Activated naive CD4-positive, alpha-beta T cell (primary cell): ENCODE measurements at places on chromosomes 2 and 18.

GRCh38 chr2:39923455-39923854 lies 144.4 kb upstream of the THUMPD2 start:
- no peak for DNase-seq

GRCh38 chr2:236169741-236170589 lies 1.8 kb upstream of the GBX2 start:
- no peak for DNase-seq

- DNase-seq, result no peak
Observed at GRCh38 chr2:64448041-64448426, 5.9 kb upstream of the LGALSL start.

GRCh38 chr2:120624738-120625446 lies 110.8 kb upstream of the GLI2 start:
- no peak for DNase-seq

- DNase-seq, result no peak
Observed at GRCh38 chr18:54129448-54130067, 94.9 kb downstream of the MBD2 start.

DNA sequence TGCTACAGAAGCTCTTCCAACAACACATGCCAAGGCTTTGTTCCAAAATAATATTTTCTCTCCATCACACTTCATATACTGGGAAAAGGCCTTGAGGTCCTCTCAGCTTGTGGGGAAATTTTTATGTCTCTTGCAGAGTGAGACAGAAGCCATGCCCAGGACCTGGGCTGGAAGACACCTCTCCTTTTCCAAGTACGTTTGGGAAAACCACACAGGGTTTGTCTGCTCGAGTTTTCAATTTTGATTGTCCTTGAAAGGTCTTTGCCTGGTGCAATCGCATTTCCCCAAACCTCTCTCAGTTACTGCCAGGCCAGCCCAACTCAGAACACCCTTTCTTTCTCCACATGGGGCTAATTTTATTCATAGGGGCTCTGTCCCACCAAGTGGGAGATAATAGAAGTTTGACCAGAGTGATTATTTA lies 272.2 kb downstream of the OSR1 start:
- DNase-seq, result no peak

- DNase-seq, result no peak
Observed at GRCh38 chr18:22439447-22439846, 21.7 kb upstream of the CTAGE1 start.

GRCh38 chr2:217466104-217466503 lies 536.7 kb downstream of the TNS1 start:
- DNase-seq, result no peak

GRCh38 chr2:140589273-140589672 lies 1541.5 kb downstream of the LRP1B start:
- no peak for DNase-seq

- DNase-seq, result no peak
Observed at GRCh38 chr18:8661754-8662559, 43.4 kb upstream of the MTCL1 start.

- no peak for DNase-seq
Observed at GRCh38 chr18:13362607-13363006, 144.0 kb downstream of the LDLRAD4 start.

DNA sequence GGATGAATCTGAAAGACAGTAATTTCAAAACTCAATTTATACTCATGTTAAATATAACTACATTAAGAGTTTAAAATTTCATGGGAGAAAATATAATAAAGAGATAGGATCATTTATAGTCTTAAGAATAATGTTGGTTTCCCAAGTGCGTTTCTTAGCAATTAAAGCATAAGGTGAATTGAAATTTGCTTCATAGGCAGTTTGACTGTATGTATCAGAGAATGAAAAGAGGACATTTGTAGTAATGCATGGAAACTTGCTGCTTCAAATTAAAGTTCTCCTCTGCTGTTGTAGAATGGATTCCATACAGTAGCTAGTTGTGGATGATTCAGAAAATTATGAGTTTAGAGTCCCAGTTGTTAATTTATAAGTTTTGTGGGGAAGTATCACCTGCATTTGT lies 68.1 kb downstream of the NUP35 start:
- no peak for DNase-seq

DNA sequence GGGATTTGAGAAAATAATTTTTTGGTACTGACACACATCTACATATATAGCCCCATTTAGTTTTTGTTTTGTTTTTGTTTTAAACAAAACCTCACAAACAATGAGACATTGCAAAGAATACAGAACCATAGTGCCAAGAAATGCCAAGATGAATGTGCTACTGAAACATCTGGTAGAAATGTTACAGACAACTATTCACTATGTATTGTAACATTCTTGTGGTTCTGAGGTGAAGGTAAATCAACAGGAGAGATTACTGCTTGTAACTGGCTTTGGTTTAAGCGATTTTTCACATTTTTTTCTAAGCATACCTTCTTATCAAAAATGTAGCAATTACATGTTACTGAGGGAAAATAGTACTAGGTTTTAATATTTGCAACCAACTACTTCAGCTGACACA lies 281.3 kb downstream of the ZNF804A start:
- DNase-seq, result no peak
